Left ventricle myocardium inferior (tissue), 1 donor: ENCODE measurements at places on chromosomes 6 and 20.

DNA sequence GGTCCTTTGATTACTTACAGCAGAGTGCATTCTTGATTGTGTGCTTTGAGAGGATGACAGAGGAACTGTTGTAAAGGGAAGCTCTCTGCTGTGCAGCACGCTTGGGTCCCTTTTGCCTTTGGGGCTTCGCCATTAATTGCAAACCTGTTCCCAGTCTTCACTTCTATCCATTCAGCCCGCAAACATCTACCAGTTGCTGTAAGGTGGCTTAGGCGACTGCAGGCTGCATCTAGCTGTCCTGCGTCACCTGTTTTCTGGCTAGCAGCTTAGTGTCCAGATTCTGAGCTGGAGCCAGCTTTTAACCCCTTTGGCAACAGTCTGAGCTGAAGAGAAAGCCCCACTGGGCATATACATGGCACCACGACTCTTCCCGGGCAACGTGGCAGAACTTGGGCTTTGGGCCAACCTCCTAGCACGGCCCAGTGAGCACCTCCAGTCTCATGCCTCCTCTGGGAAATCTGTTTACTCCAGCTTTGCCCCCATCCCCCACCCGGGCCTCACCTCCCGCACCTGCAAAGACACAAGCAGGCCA, 2.5 kb upstream of the FASTKD5 start:
- DNase-seq: no peak

DNA sequence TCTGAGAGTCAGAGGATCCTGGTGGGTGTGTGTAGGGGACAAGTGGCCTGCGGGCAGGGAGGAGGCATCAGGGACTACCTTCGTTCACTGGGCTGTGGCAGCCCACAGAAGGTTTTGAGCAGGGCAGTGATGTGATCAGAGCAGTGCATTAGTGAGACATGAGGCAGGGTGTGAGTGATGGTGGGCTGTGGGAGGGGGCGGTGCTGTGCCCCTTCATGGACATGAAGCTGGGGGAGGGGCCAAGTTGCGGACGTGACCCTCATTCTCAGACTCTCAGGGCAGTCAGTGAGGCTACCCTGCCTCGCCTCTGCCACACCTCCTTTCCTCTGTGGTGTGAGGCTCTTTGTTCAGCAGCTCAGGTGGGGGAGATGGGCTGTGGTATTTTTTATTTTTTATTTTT, 142.2 kb upstream of the RNF24 start:
- DNase-seq: no peak

GRCh38 chr6:56856036-56856580, 98.8 kb upstream of the BEND6 start:
- DNase-seq: no peak

DNA sequence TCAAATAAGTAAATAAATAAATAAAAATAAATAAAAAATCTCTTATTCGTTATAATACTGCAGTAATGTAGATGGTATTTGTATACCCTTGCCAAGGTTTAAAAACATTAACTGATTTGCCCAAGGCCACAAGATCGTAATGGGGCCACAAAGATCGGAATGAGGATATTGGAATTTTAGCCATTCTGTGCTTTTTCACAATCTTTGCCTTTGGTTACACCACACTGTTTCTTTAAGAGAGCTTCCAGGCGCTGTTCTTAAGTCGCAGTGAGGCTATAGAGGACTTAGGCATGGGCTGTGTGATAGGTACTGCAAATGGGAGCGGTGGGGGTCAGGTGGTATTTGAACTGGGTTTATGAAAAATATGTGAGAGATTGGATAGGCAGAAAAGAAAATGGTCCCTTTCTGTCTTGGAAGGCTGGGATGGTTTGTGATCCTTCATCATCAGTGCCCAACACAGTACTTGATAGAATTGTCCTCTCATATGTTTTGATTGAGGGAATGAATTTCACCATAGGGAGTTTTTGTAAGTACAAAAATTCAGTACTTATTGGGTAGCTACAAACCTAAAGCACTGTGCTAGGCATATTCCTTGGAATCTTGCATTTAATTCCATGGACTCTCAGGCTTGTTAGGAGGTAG, 1.4 kb downstream of the NUS1 start:
- DNase-seq: no peak

DNA sequence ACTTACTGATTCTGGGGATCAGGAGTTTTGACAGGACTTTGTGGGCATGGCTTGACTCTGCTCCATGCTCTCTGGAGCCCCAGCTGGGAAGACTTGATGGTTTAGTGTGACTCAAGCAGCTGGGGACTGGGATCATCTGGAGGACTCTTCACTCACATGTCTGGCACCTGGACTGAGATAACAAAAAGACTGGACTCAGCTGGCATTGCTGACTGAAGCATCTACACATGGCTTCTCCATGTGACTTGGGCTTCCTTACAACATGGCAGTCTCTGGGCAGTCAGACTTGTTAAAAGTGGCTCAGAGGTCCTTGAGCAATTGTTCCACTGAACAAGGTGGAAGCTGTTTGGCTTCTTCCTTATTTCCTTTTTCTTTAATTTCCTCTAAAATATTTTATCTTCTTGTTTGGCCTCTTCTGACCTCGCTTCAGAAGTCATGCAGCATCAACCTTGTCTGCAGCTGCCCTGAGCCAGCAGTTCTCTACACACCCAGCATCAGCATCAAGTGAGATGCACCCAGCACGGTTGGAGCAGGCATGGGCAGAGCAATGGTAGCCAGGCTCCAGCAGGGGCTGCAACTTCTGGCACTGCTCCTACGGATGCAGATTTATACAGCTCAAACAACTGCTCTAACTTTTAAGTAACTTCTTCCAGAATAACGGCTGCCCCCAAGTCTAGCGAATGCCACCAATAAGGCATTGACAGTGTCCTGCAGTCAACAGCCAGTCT, 5.6 kb upstream of the HM13 start:
- no peak for DNase-seq

DNA sequence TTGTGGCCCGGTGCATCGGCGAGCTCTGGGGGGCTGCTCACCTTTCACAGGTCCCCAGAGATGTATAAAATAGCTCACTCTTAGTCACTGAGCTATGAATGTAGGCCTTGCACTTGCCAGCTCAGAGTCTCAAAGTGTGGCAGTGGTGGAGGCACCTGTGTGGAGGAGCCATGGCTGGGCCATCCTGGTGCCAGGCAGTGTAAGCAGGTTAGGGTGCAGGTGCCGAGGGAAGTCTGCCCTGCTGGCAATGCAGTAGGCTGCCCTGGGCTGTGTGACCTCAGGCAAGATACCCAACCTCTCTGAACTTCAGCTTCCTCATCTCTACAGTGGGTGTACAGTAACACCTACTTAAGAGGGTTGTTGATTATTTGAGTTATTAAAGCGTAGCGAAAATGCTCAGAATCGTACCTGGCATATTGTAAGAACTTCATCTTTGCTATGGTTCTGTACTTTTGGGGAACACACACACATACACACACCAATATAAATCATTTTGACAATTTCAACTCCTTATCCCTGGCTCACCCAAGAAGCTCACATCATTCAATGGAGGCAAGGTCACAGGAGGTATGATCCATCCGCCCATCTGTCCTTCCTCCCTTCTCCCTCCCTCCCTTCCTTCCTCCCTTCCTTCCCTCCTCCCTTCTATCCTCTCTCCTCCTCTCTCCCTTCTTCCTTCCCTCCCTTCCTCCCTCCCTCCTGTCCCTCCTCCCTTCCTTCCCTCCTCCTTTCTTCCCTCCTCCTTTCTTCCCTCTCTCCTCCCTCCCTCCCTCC, 66.8 kb upstream of the STX16 start:
- no peak for DNase-seq

DNA sequence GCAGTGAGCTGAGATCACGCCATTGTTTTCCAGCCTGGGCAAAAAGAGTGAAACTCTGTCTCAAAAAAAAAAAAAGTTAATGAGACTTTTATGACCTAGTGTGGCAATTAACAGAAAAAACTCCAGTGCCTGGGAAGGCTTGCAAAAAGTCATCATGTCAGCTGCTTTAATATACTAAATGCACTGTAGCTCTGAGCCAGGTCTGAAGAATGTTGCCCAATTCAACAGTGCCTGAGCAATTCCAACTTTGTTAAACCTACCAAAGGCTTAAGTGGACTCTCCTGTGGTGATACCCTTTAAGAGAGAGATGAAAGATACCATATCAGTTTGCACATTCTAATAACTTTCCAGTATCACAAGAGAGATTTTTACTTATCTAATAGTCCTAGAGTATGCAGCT, 6.5 kb upstream of the ROS1 start:
- DNase-seq: no peak

GRCh38 chr20:16069389-16070010, 503.7 kb downstream of the KIF16B start:
- no peak for DNase-seq

- no peak for DNase-seq
Measured at GRCh38 chr20:4545526-4545925, 176.2 kb upstream of the PRND start.

- DNase-seq: no peak
Measured at GRCh38 chr6:62452586-62452985, 166.6 kb upstream of the KHDRBS2 start.

- no peak for DNase-seq
Measured at GRCh38 chr6:156816505-156816904, 39.3 kb downstream of the ARID1B start.

- DNase-seq: no peak
Measured at GRCh38 chr6:34082348-34082747, 63.5 kb downstream of the GRM4 start.

DNA sequence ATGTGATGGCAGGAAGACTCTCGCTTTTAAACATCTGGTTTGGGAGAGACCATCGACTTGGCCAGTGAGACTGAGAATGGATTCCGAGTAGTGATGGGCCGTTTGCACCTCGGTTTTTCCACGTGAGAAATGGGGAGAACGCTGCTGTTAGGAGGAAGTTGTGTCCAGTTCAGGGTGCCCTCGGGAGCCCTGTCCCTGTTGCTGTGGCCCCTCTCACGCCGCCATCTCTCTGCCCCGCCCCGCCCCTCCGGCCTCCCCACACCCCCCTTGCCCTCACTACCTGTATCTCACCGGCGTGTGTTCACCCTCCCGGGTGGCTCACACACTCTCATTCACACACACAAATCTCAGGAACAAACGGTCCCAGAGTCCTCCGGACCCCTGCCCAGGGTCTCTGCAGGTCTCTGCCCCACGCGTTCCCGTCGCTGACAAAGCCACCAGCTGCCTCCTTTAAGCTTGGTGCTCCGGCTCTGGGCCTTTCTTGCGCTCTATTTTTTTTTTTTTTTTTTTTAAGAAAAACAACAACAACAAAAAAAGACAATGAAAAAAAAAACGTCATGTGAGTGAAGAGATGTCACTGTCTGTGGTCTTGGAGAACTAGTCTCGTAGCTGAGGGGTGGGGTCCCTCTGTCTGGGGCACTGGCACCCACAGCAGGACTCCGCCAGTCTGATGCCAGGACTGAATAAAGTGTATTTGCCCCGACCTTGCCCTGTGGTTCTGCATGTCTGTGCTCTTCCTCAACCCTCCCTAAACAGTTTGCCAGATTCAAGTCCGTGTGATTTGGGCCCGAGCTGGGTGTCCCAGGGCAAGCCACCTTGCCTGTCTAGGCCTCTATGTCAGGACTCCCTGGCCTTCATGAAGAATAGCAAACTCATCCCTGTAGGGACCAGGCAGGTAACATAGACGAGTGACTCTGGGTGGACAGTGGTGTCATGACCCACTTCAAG, 2.9 kb downstream of the SOX12 start:
- no peak for DNase-seq

DNA sequence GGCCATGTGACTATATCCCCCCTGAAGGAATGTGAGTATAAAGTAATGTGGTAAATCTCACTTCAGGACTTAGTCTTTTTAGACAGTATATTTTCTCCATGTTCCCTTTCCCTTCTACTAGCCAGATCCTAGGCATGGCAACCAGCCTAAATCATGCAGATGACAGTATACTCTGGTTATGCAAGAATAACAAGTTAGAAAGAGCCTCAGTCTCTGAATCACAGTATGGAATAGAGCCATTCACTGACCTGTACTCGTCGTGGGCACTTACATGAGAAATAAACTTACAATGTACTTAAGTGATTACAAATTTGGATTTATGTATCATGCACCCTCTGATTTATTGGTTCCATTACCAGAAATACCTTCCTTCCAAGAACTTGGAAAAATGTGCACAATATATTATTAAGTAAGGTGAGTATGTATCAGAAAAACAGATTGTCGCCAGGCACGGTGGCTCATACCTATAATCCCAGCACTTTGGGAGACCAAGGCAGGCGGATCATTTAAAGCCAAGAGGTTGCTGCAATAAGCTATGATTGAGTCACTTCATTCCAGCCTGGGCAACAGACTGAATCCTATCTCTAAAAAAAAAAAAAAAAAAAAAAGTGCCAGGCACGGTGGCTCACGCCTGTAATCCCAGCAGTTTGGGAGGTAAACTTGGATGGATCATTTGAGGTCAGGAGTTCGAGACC, 25.1 kb upstream of the FAM8A1 start:
- DNase-seq: no peak

GRCh38 chr6:72784071-72784470, 162.2 kb downstream of the KCNQ5 start:
- DNase-seq: no peak

- DNase-seq: peak; percentile 57
Measured at GRCh38 chr20:62595491-62595890, 46.8 kb upstream of the SLCO4A1 start.

DNA sequence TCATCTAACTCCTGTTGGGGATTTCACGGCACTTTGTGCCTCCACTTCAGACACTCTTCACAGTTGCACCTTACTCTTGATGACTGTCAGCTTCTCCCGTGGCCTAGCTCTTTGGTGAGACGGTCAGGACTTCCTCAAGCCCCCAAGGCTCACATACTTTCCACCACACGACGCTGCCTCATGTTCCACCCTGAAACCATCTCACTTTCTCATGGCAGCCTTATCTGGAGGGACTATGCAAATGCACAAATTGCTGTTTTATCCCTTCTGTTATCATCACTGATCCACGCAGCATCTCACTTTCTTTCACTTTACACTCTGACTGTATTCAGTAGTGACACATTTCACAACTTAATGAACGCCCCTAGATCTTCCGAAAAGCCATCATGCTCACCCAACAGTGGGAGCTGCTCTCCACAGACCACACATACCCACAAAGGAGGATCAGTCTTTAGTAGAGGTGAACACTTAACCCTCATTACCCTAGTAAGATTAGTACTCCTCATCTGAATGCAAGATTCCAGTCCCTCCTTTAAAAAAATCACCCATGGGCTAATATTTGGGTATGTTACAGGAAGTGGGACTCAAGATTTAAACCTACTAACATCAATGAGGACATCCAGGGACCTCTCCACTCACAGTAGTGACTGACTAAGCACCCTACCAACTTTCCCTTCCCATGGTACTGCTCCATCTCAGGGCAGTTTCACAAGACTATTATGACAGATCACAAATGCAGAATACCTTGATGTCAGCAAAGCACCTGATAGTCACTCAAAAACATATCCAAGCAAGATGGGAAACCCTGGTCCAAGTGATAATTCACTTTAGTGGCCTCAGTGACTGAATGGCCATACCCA, 35.4 kb downstream of the FYN start:
- no peak for DNase-seq

GRCh38 chr6:87574237-87574804, 15.5 kb downstream of the RARS2 start:
- DNase-seq: no peak

DNA sequence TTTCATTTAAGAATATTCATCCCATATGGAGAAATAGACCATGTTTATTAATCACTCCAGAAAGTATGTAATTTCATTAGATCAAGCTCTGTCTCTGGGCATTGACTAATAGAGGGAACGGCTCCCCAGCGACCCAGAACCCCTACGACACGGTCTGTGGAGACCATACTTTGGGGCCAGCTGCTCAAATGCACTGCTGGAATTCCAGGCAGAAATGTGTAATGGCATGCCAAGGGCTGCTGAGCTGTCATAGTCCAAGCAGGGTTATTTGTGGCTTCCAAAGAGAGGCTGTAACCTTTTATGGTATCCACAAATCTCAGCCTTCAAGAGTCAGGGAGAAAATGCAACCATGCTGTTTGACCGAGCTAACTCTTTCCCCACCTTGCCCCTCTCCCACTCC, 755.8 kb downstream of the DHX35 start:
- no peak for DNase-seq
